ENCODE measurements at places on chromosomes 7 and 10.
A peak's percentile ranks its signal among the peaks of the same experiment; 100 is the strongest.

DNA sequence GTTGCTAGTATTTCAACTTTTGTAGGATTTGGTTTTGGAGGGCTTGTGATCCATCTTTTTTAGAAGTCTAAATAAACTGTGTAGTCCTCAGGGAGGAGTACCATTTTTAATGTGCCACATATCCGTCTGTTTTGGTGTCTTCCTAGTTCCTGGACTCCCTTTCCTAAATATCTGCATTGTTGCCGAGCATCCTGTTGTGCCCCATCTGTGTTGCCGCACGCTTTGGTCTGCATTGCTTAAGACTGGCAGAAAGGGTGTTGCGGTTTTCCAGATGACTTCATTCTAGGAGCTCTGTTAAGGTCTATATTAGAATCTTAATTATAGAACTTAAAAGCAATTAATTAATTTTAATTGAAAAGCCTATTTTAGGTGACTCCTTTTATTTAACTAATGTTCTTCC, 49.4 kb downstream of the RBM33 start:
- no peaks in the 10 kb centered on the region for H3K27me3 ChIP-seq
- no peak overlapping the region for H3K4me3 ChIP-seq
- no peak for DNase-seq

DNA sequence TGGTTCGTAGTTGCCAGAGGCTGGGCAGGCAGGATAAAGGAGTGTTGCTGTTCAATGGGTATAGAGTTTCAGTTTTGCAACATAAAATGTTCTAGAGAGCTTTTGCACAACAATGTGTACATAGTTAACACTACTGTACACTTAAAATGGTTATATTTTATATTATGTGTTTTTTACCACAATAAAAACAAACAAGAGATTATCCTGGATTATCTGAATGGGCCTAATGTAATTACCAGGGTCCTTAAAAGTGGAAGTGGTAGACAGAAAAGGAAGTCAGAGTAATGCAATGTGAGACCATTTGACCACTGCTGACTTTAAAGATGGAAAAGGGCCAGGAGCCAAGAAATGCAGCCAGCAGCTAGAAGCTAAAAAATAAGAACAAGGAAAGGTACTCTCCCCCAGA, 159.7 kb downstream of the SGMS1 start:
- H3K27ac ChIP-seq: no peak overlapping the region
- peaks cover 23% of the 10 kb centered on the region for H3K4me1 ChIP-seq
- no peaks in the 10 kb centered on the region for H3K27me3 ChIP-seq
- no peak for DNase-seq
- H3K36me3 ChIP-seq: peaks cover 7% of the 10 kb centered on the region

- no peak for DNase-seq
- H3K27ac ChIP-seq: no peak overlapping the region
- H3K4me1 ChIP-seq: peaks cover 10% of the 10 kb centered on the region
- H3K4me3 ChIP-seq: no peak overlapping the region
- H3K27me3 ChIP-seq: peaks cover 16% of the 10 kb centered on the region
- no peaks in the 10 kb centered on the region for H3K36me3 ChIP-seq
Measured at GRCh38 chr10:133237241-133237587, 441 bp upstream of the VENTX start.

DNA sequence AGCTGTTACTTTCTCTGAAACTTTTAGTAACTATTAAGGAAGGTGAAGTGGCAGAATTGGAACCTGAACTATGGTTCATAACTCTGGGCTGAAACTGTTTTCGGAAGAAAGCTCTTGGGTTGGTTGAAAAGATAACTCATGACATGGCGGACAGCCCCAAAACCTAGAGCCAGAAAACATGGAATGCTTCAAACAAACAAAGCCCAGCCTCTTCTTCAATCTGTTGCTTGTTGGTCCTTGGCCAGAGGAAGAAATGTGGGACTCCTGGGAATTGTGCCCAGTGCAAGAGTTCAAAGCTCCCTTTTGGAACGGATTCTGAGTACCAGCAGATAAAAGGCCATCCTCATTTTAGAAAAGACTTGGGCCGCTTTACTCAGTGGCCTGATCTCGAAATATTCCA, 52.9 kb upstream of the CACNB2 start:
- H3K36me3 ChIP-seq: no peaks in the 10 kb centered on the region

DNA sequence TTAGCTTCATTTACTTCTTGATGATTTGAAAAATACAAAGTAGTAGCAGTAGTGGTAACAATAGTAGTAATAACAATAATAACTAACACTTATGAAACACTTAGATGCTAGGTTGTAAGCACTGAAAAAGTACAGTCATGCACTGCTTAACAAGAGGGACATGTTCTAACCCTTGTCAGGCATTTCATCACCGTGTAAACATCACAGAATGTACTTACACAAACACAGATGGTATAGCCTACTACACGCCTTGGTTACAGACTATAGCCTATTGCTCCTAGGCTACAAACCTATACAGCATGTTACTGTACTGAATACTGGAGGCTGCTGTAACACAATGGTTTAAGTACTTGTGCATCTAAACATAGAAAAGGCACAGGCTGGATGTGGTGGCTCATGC, 60.6 kb downstream of the PUS7 start:
- H3K4me3 ChIP-seq: no peak overlapping the region
- no peak for DNase-seq
- H3K36me3 ChIP-seq: no peaks in the 10 kb centered on the region
- H3K27ac ChIP-seq: no peak overlapping the region
- H3K27me3 ChIP-seq: no peaks in the 10 kb centered on the region

DNA sequence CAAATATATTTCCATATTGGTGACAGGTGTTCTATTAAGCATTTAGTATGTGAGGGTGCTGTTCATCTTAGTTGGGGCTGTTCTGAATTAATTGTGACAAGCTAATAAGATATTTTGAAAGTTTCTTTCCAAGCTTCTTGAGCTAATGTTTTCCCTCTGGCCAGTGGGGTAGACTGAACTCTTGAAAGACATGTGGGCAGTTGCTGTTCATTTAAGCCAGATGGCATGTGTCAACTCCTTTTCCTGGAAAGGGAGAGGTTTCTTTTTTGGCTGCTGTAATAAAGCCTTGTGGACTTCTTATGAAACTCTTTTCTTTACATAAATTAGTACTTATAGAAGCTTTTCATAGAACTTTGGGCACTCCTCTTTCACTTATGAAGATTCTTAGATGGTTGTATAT, 21.7 kb downstream of the RAB18 start:
- H3K36me3 ChIP-seq: no peaks in the 10 kb centered on the region
- no peak overlapping the region for H3K4me3 ChIP-seq
- H3K27me3 ChIP-seq: no peaks in the 10 kb centered on the region
- no peak overlapping the region for H3K27ac ChIP-seq
- peaks cover 47% of the 10 kb centered on the region for H3K4me1 ChIP-seq

DNA sequence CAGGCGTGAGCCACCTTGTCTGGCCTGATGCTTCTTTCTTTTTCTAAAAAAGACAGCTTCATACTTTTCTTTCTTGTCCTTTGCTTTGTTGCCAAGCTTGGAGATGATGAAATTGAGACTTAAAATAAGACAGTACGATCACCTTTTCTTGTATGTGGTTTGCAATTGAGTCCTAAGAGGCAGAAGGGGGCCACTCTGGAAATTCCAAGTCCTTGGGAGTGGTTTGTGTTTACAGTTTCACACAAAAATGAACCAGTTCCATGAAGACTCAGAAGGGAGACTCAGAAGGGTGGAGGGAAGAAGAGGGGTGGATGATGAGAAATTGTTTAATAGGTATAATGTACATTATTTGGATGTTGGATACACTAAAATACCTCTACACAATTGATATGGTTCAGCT, 70.7 kb upstream of the TNS3 start:
- no peaks in the 10 kb centered on the region for H3K36me3 ChIP-seq
- DNase-seq: no peak
- no peak overlapping the region for H3K27ac ChIP-seq

- peaks cover 17% of the 10 kb centered on the region for H3K4me1 ChIP-seq
- H3K27ac ChIP-seq: no peak overlapping the region
- no peak overlapping the region for H3K4me3 ChIP-seq
- DNase-seq: no peak
- no peaks in the 10 kb centered on the region for H3K27me3 ChIP-seq
Measured at GRCh38 chr7:141600168-141601006, 49.2 kb downstream of the AGK start.

GRCh38 chr7:105002-105401, 87.4 kb upstream of the FAM20C start:
- no peak overlapping the region for H3K27ac ChIP-seq
- no peaks in the 10 kb centered on the region for H3K4me1 ChIP-seq
- peaks cover 20% of the 10 kb centered on the region for H3K27me3 ChIP-seq
- H3K36me3 ChIP-seq: no peaks in the 10 kb centered on the region

- no peaks in the 10 kb centered on the region for H3K27me3 ChIP-seq
- H3K27ac ChIP-seq: no peak overlapping the region
- no peak for DNase-seq
- H3K4me3 ChIP-seq: no peak overlapping the region
- peaks cover 7% of the 10 kb centered on the region for H3K36me3 ChIP-seq
- H3K4me1 ChIP-seq: no peaks in the 10 kb centered on the region
Measured at GRCh38 chr10:115417585-115418265, 324.6 kb downstream of the ATRNL1 start.

DNA sequence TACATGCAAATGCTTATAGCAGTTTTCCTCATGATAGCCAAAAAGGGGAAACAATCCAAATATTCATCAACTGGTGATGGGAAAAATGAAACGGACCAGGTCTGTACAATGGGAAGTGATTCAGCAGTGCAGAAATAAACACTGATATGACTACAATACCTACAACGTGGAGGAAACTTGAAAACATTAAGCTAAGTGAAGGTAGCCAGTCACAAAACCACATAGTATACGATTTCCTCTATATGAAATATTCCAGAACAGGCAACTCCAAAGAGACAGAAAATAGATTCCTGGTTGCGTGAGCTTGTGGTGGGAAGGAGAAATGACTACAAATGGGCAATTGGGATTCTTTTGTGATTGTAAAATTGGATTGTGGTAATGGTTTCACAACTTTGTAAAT, 263.1 kb upstream of the PITRM1 start:
- H3K27me3 ChIP-seq: peaks cover 8% of the 10 kb centered on the region
- H3K36me3 ChIP-seq: peaks cover 6% of the 10 kb centered on the region
- DNase-seq: no peak
- no peak overlapping the region for H3K4me3 ChIP-seq
- no peak overlapping the region for H3K27ac ChIP-seq

DNA sequence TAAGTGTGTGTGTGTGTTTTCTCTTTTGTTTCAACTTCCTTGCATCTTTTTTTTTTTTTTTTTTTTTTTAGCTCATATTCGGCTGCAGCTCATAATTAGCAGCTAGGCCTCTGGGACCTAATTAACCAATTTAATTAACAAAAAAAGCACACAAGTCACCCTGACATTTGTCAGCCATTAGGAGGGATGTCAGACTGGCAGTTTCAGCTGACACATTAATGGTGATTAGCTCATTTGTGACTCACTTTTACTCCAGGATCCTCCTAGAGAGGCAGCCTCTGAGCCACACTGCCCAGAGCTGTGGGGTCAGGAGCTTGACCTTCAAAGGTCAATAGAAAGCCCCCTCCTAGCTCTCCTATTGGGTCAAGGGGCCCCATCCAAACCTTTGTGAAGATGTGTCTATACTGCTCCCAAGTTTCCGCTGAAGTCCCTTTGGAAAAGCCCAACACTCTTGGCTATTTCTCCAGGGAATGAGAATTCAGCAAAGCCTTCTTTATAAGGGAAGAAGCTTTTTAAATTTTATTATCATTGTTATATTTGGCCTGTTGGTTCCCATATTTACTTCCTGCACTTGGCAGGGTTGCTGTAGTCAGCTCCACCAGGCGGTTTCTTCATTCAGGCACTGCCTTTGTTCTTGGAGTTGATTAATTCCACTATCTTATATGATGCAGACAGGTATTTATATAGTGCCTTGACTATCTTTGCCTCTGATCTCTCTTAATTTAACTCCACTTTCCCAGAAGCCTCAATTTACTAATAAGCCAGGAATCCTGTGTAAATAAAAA, 109.5 kb upstream of the HABP2 start:
- no peak overlapping the region for H3K4me3 ChIP-seq
- H3K27ac ChIP-seq: no peak overlapping the region
- peaks cover 7% of the 10 kb centered on the region for H3K27me3 ChIP-seq
- H3K36me3 ChIP-seq: no peaks in the 10 kb centered on the region
- H3K4me1 ChIP-seq: no peaks in the 10 kb centered on the region

DNA sequence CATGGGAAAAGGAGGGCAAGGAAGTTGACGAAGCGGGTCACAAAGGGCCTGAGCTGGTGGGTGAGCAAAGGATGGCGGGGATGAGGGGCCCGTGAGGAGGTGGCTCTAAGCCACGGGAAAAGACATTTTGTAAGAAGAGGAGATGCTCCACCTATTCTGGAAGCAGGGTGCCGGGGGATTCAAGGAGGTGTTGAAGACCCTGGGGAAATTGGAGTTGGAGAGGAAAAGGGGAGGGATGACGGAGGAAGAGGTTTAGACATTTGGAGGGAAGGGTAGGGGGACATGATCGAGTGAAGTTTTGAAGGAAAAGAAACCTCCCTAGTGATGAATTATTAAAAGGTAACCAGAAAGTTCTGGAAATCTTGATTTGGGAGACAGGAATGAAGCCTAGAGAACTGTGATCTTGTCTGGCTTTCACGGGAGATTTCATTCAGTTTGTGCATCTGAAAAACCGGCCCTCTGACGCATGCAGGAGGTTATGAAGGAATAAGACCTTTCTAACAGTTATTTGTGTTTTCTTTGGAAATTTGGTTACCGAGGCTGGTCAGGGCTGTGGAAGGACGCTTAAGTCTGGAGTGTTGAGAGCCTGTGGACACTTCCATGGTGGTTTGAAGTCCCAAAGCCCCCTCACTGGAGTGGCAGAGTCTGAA, 1.4 kb downstream of the SMO start:
- peak overlapping the region; percentile 26 for H3K4me3 ChIP-seq
- H3K27me3 ChIP-seq: peaks cover 44% of the 10 kb centered on the region
- peaks cover 11% of the 10 kb centered on the region for H3K4me1 ChIP-seq
- H3K27ac ChIP-seq: no peak overlapping the region
- H3K36me3 ChIP-seq: peaks cover 6% of the 10 kb centered on the region

DNA sequence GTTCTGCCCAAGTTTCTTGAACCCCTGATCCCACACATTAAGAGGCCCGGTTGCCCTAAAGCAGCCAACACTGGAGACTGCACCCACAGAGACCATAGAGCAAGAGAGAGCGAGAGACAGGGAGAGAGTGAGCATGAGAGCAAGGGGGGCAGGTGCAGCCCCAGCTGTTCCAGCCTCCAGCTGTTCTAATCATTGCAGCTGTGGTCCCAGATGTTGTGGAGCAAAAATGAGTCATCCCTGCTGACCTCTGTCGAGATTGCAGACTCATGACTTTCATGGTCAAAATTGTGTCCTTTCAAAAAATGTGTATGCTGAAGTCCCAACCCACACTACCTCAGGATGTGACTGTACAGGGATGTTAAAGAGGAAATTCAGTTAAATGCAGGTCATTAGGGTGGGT, 143.9 kb upstream of the FRMD4A start:
- H3K4me3 ChIP-seq: no peak overlapping the region
- peaks cover 32% of the 10 kb centered on the region for H3K27me3 ChIP-seq
- H3K27ac ChIP-seq: no peak overlapping the region

GRCh38 chr7:157194948-157195347, 56.2 kb downstream of the UBE3C start:
- H3K27ac ChIP-seq: no peak overlapping the region
- H3K36me3 ChIP-seq: peaks cover 26% of the 10 kb centered on the region
- H3K4me1 ChIP-seq: no peaks in the 10 kb centered on the region
- H3K27me3 ChIP-seq: no peaks in the 10 kb centered on the region

Data from natural killer cell treated with Interleukin-12 subunit alpha and Interleukin-12 subunit beta and Interleukin-15 and Interleukin-18, amount 100 ng/mL, for 72 hours (primary cell).